Frontal cortex (tissue), 4 donors: ENCODE measurements at places on chromosomes 2 and 18. TPM values are rescaled to one million over a fixed set of nuclear protein-coding genes. Genes with fewer than 3 reads are reported as not detected.

PLCL1 gene
- 32.6 TPM for total RNA-seq

SERPINB12 gene
- not detected for total RNA-seq

DNA sequence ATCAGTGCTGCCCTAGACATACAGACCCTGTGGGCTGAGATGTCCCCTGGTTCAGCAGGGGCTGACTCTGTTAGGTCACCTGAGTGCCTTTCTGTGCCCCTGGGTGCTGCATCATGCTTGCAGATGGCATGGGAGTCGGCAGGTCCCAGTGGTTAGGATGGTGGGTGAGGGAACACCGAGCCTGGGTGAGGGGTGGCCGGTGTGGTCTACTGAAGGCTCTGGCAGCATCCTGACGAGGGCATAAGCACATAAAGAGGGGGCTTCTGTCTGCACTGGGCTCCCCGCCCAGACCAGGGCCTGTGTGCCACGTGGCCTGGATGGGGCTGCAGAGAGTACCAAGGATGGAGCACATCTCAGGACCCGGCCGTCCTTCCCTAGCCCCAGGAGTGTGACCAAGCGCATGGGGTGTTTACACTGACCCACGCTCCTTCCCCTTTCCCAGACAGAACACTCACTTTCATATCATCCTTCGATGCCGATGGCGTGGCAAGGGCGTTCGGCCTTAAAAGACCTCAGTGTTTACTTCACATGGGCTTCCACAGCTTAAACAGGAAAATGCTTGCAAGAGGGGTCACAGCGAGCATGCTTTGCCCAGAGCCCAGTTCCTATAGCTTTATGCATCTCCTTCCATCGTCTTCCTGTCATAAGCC, 115.1 kb downstream of the STPG4 start:
- no peak for DNase-seq

POTEI gene
- total RNA-seq: under 0.01 TPM

GRCh38 chr2:71668326-71669057, 215.1 kb downstream of the DYSF start:
- DNase-seq: no peak

- DNase-seq: no peak
Observed at GRCh38 chr18:14025306-14025940, 106.8 kb downstream of the ZNF519 start.

DNA sequence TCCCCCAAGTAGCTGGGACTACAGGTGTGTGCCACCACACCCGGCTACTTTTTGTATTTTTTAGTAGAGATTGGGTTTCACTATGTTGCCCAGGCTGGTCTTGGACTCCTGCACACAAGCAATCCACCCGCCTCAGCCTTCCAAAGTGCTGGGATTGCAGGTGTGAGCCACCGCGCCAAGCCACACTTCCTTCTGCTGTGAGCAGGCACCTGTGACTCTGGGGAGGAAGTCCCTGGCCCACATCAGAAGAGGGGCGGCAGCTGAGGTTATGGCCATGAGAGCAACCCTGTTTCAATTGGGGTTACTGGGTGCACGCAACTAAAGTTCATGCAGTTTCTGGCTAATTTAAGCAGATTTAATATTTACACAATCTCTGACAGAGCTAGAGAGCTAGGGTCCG, 91.0 kb downstream of the PLB1 start:
- DNase-seq: no peak

LINC00305 gene
- not detected for total RNA-seq

DNA sequence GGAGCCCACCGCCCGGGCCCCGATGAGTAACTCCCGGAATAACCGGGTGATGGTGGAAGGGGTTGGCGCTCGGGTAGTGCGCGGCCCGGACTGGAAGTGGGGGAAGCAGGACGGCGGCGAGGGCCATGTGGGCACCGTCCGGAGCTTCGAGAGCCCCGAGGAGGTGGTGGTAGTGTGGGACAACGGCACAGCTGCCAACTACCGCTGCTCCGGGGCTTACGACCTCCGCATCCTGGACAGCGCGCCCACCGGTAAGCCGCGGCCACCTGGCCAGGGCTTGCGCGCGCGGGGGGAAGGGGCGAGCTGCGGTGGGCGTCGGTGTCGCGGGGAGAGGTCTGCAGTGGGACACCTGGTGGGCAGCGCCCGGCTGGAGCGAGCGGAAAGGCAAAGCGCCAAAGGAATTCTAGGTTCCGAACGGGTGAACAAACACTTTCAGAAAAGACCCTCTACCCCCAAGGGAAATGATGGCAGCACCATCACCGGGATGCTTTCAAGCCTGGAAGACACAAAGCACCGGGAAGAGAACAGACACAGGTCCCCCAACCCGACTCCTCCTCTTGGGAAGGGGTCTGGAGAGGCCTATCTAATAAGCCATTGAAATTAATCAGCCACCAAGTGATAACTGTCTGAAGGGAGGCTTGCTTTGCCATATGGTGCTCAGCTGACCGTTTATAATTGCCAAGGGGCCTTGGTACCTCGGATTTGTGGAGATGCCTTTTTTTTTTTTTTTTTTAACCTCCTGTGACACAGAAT, 1.1 kb downstream of the MIB1 start:
- no peak for DNase-seq

MBP gene
- 7.7 TPM for total RNA-seq

GRCh38 chr2:163601377-163601776, 134.4 kb downstream of the FIGN start:
- no peak for DNase-seq

DNA sequence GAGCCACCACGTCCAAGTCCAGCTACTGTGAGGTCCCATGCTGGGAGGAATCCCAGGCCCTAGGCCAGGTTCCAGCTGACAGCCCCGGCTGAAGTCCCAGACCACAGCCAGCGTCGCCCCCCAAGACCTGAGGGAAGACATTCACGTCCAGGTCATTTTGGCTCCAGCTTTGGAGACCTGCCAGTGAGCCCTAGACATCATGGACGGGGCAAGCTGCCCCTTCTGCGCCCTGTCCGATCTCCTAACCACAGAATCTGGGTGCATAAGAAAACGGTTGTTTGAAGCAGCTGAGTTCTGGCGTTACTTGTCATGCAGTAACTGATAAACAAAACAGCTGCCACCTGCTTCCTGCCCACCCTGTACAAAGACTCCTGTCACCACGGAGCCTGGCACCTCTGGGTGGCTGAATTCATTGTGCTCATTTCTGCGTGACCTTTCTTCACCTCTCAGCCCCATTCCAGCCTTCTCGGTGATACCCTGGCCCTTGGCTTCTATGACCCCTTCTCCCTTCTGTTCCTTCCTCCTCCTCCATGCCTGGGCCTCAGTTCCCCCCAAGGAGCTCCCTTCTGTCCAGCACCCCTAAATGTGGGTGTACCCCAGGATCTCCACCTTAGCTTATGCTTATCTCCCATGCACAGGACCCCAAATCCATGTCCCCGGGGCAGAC, 72.6 kb upstream of the SMAD7 start:
- no peak for DNase-seq

- DNase-seq: no peak
Observed at GRCh38 chr2:107325981-107326786, 440.2 kb upstream of the ST6GAL2 start.

GRCh38 chr2:43060390-43061016, 165.9 kb downstream of the ZFP36L2 start:
- DNase-seq: no peak

DNA sequence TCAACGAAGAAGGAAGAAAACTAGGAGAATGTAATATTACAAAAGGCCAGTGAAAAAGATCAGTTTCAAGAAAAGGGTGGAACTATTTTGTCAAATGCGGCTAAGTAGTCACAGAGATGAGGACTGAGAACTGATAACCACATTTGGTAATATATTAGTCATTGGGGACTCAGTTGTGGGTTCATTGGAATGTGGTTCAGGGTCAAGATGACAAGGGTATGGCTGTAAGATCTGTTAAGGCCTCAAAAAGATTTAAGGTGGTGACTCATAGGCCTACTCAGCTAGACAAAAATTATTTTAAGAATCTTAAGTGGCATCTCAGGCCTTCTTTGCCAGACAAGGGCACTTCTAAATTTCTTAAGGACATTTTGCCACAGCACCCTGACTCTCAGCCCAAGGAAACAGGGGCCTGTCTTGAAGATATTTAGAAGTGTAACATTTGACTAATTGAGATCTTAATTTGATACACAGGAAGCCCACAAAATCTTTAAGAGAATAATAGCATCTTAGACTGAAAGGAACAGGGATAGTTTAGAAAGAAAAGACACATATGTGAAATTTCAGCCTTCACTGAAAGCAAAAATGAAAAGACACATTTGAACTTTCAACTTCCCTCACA, 81.3 kb downstream of the STRADB start:
- DNase-seq: no peak

CXCR1 gene
- under 0.01 TPM for total RNA-seq

DNA sequence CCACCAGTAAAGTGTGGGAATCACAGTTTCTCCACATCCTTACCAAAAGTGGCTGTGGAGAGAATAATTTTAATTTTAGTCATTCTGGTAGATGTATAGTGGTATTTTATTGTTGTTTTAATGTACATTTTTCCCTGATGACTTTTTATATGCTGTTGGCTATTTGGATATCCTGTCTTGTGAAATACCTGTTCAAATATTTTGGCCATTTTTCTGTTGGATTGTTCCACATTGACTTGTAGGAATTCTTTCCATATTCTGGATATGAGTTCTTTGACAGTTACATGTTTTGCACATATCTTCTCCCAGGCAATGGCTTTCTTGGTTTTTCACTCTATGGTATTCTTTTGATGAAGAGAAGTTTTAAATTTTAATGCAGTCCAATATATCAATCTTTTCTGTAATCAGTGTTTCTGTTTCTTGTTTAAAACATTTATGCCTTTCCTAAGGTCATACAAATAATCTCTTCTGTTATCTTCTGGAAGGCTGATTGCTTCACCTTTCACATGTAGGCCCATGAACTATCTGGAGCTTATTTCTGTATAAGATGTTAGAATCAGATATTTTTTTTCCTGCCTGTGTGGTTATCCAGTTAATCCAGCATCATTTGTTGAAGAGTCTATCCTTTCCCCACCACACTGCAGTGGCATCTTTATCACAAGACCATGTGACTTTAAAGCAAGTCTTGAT, 19.0 kb downstream of the AFTPH start:
- DNase-seq: no peak

SNORC gene
- total RNA-seq: 2.4 TPM

ITPRID2 gene
- total RNA-seq: 31.4 TPM

DNA sequence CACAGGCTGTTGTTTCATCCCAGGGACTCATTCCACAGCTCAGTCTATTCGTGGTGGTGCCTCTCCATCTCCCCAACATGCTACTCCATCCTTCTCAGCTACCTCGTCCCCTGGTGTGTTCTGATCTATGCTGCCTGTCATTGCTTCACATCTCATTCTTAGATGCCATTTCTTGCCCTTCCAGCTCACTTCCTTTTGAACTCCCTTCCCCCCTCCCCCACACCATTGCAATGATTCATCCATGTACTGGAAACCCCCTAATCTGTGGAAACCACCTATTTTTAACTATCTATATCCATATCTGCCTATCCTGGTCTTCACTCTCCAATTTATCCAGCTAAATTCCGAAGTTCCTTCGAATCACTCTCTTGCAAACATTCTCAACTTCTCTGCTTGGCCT, 65.7 kb upstream of the PARD3B start:
- no peak for DNase-seq

STPG4 gene
- 0.41 TPM for total RNA-seq
